T-helper 2 cell (primary cell): ENCODE measurements at places on chromosomes 5 and 9.

- no peak for DNase-seq
These were observed 2.1 kb downstream of the QRFP start for GRCh38 chr9:130894546-130894945.

DNA sequence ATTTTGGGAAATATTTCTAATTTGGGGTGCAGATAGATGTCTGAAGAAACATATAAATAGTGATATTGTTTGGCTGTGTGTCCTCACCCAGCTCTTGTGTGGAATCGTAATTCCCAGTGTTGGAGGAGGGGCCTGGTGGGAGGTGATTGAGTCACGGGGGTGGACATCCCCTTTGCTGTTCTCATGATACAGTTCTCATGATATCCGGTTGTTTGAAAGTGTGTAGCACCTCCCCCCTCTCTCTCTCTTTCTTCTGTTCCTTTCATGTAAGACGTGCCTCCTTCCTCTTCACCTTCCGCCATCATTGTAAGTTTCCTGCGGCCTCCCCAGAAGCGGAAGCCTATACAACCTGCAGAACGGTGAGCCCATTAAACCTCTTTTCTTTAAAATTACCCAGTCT is 11.4 kb upstream of the ADAMTS16 start:
- DNase-seq = no peak

DNA sequence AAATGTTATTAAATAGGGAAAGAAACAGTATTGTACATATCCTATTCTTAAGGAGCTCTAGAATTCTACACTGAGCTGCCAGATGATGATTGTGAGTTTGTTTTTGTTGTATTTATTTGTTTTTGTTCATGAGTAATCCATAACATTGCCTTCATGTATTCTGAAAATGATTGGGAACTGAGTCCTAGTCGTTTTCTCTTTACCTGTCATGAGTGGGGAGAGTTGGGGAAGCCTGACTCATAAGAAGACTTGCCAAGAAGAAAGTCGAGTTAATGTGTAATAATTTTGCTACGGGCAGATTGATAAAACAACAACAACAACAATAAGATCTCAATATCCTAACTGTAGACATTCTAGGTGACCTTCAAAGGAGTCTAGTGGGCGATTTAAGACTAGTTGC is 103.8 kb downstream of the ANKRD55 start:
- DNase-seq = no peak

GRCh38 chr5:41808294-41808693 is 61.9 kb downstream of the OXCT1 start:
- no peak for DNase-seq

DNA sequence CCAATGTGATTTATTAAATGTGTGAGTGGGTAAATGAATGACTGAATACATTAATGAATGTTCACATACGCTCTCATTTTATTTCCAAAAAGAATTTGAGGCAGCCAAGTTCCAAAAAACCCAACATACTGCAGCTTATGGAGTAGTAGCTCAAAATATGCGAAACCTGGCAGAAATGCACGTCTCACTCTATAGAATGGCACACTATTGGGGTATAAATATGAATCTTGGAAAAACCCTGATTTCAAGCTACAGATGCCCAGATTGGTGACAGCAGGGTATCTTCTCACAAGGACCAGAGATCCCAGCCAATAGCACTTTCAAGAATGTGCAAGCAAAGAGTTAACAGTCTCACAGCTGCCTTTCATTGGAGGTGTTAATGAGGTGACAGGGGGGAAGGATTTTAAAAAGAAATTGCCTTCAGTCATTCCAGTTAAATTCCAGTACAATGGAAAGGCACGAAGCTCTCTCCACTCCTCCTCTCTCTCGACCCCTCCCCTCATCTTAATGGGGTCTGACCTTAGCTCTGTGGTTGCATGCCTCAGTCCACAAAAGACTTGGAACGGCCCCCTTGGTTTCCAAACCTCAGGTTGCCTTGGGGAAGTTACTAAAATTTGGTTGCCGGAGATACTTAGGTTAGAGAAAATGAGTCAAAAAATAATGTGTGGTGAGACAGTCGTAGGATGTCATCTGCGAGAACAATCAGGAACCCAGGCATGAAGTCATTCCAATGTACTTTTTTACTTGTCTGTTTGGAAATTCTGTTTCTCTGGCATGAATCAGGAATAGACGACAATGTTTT is 307.4 kb downstream of the NFIB start:
- no peak for DNase-seq

- DNase-seq = no peak
These were observed 89.7 kb downstream of the DROSHA start for GRCh38 chr5:31442058-31442745.

- DNase-seq = no peak
These were observed 140.1 kb upstream of the MOCS2 start for GRCh38 chr5:53249529-53250200.

DNA sequence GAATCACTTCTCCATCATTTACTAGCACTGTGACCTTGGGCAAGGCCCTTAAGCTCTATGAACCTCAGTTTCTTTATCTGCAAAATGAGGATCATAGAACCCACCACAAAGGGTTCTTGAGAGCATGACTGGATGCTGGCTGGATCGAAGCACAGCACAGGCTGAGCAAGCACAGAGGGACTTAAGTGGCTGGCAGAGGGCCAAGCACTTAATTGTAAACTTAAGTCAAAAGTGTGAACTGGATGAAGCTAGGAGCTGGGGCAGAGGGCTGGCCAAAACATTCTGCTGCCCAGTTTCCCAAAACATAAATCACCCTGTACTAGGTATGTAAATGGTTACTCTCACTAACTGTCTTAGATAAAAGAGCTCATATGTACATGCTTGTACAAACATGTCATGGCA is 112.3 kb upstream of the WWC1 start:
- DNase-seq = no peak

DNA sequence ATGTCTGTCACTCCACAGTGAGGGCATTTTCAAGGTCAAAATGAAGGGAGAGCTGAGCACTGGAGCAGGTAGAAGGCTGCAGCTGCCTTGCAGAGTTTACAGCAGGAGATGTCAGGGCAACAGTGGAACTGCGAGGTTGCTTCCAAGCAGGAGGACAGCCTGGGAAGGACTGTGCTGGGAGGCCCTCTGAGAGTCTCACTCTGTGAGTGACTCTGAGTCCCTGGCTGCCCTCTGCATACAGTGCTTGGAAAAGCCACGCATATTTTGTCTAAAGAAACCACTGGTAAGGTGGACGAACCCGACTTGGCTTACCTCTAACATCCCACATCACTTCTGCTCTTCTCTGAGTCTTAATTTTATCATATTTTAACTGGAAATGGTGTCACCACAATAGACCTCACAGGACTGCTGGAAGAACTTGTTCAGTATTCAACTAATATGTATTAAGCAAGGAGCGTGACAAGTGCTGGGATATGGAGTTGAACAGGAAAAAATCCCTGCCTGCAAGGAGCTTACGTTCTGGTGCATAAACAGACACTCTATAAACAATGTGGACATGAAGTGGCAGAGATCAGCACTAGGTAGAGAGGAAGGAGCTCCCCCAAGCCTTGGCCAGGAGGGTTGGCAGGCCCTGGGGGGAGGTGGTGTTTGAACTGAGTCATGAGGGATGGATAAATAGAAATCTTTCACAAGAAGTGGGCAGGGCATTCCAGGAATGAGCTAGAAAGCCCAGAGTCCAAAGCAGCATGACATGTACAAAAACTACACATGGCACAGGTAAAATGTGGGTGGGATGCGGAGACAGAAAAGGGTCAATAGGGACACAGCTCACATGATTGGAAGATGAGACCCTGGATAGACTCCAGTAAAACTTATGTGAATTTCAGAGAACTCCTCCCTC is 64.0 kb upstream of the FOXE1 start:
- no peak for DNase-seq

DNA sequence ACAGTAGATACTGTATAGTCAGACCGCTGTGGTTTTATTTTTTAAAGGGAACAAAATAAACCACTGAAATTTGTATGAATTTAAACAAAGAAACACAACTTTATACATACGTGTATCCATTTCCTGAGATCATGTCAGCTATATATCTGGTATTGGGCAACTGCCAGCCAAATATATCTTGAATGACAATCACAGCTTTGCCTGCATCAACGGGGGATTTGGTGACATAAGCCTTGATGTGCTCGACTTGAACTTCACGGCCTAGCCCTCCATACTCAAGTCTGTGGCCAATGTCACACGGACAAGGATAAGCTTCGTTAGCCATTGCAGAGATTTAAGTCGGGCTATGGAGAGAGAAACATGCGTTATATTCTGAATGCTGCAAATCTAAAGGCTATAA is 17.3 kb downstream of the CMBL start:
- DNase-seq = no peak

- no peak for DNase-seq
These were observed 33.4 kb downstream of the STC2 start for GRCh38 chr5:173294673-173295320.

DNA sequence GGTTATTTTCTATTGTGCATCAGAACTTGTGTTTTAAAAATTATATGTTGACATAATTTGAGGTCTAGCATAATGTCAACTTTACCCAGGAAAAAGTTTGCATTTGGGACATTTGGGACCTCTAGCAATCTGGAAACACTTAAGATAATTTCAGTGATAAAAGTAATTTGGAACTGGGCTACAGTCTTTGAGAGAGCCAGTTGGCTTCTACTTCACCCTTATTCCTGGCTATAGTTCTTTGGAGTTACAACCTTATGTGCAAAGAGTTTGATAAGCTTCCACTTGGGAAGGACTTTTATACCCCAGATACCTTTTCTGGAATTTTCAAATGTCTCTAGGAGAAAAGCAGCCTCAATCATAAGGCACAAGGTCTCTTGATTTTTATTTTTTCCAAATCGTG is 139.3 kb downstream of the ARRDC3 start:
- DNase-seq = no peak

DNA sequence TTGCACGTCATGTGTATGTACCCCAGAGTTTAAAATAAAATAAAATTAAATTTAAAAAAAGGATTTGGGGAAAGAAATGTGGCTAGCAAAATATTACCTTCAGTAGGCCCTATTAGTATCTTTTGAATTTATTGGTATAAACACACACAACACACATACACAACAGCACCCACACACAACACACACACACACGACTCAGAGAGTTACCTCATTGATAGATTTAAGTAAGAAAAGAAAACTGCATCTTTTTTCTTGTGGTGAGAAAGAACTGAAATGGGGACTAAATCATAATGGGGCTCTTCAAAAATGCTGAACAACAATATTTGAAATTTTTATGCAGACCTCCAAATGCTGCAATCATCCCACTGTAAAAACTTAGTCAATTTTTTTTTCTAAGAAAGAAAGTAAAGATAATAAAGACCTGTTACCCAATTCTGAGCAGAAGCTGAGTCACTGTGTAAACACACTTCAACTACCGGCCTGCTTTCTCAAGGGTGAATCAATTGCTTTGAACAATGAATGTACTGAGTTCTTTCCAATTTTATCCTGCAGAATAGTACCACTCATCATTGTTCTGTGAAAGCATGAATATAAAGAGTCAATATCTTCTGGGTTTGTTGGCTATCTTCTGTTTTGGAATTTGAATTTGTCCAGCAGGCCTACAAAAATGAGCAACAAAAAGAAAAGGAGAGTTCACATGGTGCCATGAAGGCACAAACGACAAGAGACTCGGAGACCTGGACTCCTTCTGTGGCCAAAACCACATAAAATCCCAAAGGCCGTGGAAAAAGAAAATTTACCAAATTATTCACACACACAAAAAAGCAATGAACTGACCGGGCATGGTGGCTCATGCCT is 57.9 kb upstream of the CCNG1 start:
- no peak for DNase-seq

GRCh38 chr9:37984672-37985611 is 81.0 kb upstream of the SLC25A51 start:
- no peak for DNase-seq

- DNase-seq = no peak
These were observed 2.1 kb downstream of the PAPPA start for GRCh38 chr9:116155698-116156039.
